ENCODE measurements at places on chromosomes 4 and X.
A peak's percentile ranks its signal among the peaks of the same experiment; 100 is the strongest.

- no peak for DNase-seq
These were observed 125.9 kb downstream of the CFAP299 start for GRCh38 chr4:80461412-80461811.

DNA sequence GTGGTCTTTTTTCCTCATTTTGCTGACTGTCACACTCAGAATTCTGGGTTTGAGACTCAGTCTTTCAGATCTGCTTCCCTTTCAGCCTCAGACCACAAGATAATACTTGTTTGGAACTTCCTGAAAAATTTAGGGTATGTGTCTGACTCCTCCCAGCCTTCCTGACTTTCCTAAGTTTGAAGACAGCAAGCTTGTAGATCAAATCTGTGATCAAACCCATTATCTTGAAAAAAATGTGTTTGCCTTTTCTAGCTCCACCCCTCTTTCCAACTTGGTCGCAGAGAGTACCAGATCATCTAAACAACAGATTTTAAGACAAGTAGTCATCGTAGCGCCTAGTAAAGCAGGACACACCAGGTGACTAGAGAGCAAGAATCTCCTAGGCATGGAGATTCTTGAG is 9.9 kb downstream of the BCAP31 start:
- no peak for DNase-seq

- DNase-seq: no peak
These were observed 83.6 kb downstream of the REPS2 start for GRCh38 chrX:17030092-17030491.

DNA sequence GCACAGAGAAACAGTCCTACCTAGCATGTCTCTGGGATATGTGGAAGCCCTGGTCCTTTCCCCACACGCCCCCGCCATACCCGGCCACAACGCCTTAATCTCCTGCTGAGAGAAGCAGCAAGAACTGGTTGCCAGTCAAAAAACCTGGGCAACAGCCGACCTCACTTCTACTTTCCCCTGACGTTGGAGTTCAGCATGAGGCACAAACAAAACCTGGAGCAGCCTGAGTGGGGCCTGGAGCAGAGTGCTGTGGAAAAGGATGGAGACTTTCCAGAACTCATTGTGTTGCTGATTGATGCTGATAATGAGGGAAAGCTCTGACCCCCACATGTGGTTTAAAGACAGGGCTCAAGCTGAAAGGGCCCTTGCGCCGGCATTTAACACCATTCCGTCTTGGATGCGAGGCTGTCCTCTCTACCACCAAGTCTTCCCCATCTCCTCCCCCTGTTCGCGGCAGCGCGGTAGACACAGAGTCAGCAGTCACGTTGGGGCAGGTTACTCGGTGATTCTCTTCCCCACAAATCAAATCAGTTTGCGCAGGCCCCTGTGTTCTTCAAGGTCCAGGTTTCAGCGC is 666 bp downstream of the CCDC158 start:
- no peak for DNase-seq

GRCh38 chrX:149949743-149950436 is 11.6 kb upstream of the EOLA2 start:
- no peak for DNase-seq

DNA sequence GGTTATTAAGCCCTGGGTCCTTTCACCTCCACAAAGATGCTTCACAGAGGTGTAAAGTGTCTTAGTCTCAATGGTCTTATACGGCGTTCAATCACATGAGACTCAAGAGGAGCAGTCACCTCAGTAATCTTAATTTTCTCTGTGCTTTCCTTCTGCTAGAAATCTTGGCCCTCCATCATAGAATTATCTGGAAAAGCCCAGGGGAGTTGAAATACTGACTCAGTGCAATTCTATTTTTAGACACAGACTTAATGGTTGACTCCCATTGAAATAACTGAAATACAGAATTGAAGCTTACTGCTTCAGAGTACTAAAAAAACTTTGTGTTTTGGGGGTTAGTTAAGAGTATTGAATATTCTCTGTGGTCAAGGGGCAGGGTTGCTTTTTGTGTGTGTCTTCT is 94.5 kb upstream of the IL15 start:
- no peak for DNase-seq

DNA sequence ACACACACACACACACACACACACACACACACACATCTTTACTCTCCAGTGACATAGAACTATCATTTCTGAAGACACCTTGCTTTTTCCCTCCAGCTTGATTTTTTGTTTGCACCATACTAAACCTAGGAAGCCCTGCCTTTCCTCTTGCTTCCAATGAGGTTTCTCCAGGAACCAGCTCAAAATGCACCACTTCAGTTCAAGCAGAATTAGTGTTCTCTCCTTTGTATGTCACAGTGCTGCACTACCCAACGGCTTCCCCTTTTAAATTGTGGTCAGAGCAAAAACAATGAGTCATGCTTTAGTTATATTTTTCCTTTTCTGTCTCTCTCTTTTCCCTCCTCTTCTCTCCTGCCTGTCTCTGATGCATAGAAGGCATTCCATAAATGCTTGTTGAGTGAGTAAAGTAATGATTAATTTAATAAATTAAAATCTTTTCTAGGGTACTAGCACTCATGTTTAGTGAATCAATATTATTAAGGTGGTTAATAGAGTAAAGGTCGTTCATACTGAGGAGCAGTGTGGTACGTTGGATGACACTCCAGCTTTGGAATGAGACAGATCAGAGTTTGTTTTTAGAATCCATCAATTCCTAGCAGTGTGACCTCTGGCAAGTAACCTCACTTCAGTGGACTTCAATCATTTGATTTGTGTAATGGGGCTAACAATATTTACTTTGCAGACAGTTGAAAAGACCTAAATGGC is 5.9 kb downstream of the RTL3 start:
- no peak for DNase-seq

DNA sequence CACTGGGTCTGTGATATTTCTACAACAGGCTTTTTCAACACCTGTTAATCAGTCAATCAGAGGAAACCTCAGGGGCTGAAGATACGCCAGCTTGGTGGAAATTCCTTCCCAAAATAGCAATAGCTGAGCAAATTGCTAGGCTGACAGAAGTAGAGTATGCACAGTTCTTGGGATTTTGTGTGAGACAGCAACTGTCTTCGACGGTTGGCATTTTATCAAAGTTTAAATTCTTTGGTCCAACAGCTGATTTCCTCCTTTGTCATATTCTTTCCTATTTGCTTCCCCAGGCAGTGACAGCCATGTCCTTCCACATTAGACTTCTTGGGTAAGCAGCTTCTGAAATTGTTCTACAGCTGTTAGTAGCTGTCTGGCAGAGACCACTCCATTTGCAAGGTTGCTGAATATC is 8.0 kb upstream of the PALLD start:
- DNase-seq: no peak

- no peak for DNase-seq
These were observed 324.1 kb upstream of the EMCN start for GRCh38 chr4:100841911-100842310.

DNA sequence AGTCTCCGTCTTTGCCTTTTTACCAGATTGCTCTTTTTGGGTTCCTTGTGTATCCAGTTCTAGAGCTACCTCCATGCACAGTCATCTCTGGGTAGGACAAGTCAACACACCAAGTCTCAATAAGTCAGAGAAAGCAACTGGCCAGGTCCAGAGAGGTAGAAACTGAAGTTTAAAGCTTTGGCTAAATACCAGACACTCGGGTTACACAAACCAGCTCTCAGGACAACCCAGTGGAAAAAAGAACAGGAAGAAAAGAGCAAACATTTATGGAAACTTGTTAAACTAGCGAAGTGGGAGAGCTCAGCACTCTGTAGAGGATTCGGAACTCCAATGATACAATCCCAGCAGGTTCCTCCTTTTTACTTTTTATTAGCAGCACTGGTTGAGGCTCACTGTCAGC is 291.0 kb upstream of the CPEB2 start:
- DNase-seq: no peak

GRCh38 chr4:122450847-122451246 is 5.7 kb downstream of the IL2 start:
- DNase-seq: peak; percentile 5

DNA sequence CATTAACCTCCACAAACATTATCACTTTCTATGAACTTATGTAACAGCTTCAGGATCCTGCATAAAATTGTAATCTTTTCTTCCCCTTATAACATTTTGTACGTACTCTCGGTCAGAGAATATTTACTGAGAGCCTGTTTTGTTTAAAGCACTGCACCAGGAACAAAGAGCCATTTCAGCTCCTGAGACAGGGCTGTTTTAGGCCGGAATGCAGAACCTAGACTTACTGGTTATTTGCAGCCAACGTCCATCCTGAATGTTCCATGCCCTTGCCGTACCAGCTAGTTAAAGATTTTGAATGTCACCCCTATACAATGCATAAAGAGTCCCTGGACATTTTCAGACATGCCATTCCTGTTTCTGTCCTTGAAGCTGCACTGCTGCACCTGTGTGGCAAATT is 248.8 kb downstream of the PCDH7 start:
- no peak for DNase-seq

DNA sequence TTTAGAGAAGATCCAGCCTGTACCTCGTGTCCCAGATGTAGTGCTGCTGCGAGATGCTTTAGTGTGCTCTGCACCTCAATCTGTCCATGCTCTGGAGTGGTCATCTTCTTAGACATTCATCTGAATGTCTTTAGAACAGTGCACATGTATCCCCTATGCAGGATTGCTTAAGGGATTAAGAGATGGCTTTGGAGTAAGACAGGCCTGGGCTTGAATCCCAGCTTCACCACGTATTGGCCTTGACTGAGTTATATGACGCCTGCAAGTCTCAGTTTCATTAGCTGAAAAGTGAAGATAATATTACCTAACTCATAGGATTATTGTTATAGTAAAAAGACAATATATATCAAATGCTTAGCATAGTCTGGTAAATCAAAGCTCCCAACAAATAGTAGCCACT is 98.3 kb downstream of the NFKB1 start:
- no peak for DNase-seq

GRCh38 chrX:19370061-19370460 is 26.3 kb downstream of the PDHA1 start:
- no peak for DNase-seq

GRCh38 chr4:55001538-55001937 is 123.9 kb downstream of the KDR start:
- no peak for DNase-seq

DNA sequence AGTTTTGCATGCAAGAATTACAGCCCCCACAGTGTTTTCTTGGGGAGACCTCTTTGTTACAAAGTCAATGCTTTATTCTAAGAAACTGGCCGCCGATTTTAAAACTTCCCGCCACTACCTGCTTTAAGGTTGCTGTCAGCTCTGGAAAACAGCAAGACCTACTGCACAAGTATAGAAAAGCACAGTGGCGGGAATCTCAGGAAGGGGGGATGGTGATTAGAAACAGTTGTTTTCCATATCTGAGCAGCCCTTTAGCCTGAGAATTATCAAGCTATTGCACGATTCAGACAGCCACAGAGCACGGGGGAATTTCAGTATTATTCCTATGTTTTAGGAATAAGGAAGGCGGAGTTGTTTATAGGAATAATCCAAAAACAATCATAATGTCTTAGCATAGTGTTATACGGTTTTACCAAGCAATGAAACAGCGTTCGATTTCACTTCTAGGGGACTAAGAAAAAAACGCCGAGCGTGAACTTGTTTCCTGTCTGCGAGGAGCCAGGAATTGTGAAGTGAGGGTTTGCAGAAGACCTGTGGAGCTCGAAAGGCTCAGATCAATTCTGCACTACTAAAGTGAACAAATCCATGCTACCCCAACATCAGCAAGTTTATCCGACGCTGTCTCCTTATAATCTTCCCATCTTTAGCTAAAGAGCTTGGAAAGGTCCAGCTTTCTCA is 81.3 kb downstream of the HMGN5 start:
- no peak for DNase-seq

DNA sequence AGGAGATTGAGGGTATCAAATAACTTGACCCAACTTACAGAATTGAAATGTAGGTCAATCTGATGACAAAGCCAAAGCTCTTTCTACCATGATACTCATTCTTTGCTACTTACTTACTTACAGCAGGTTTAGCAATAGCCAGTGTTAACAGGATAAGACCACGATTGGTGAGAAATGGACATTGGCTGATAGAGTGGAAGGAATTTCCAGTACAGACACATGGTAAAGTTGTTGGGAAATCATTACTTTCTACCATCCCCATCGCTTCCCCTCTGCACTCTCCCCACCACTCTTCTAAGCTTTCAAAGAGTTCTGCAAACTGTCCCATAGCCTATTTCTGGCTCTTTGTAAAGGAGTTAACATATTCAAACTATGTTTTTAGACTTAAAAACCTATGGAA is 119.7 kb downstream of the CHRNA9 start:
- no peak for DNase-seq

- no peak for DNase-seq
These were observed 61.5 kb downstream of the PCDH18 start for GRCh38 chr4:137470806-137471205.

- no peak for DNase-seq
These were observed 18.4 kb downstream of the CCKAR start for GRCh38 chr4:26471890-26472289.

DNA sequence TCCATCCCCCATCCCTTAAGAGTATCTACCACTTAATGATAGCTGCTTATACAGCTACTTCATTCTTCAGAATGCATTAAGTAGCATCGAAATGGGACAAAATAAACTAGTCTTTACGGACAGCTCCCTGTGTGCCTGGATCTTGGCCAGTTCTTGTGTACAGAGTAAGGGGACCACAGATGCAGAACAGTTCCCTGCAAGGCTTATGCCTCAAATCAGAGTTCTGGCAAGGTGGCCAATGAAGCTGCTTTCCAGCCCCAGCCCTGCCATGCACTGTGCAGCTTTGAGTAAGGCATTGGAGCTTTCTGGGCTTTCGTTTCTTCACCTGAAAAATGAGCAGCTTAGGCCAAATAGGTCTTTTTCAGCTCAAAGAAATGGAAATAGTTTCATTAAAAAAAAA is 14.2 kb downstream of the CLNK start:
- DNase-seq: no peak

- no peak for DNase-seq
These were observed 1.9 kb downstream of the GPC4 start for GRCh38 chrX:133413218-133413925.

GRCh38 chrX:51476930-51477329 is 19.5 kb downstream of the NUDT11 start:
- DNase-seq: no peak

GRCh38 chr4:16450031-16450430 is 223.8 kb upstream of the TAPT1 start:
- no peak for DNase-seq

- no peak for DNase-seq
These were observed 92.1 kb downstream of the SCD5 start for GRCh38 chr4:82706349-82707000.

- no peak for DNase-seq
These were observed 211.2 kb downstream of the CPEB2 start for GRCh38 chr4:15213302-15213970.

- DNase-seq: no peak
These were observed 102.5 kb upstream of the MID1 start for GRCh38 chrX:10722851-10723250.

Data from activated effector memory CD4-positive, alpha-beta T cell treated with Interleukin-2 at 50 U/mL for 16 hours (primary cell).